ENCODE measurements at places on chromosomes 7 and 10.

DNA sequence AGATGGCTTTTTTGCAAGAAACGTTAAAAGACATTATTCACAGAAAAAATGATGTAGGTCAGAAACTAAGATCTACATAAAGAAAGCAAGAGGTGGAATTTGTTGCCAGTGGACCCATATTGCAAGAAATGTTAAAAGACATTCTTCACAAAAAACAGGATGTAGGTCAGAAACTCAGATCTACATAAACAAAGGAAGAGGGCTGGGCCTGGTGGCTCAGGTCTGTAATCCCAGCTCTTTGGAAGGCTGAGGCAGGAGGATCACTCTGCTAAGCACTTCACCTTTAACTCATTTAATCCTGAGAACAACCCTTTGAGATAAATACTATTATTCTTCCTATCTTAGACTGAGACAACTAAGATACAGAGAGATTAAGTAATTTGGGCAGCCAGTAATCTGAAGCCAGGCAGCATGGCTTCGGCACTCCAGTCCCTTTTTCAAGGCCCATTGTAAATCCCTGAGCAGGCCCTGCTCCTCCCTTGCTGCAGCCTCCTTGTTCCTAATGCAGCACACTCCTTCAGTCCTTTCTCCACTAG, 11.6 kb downstream of the ZFAND4 start:
- DNase-seq = no peak

DNA sequence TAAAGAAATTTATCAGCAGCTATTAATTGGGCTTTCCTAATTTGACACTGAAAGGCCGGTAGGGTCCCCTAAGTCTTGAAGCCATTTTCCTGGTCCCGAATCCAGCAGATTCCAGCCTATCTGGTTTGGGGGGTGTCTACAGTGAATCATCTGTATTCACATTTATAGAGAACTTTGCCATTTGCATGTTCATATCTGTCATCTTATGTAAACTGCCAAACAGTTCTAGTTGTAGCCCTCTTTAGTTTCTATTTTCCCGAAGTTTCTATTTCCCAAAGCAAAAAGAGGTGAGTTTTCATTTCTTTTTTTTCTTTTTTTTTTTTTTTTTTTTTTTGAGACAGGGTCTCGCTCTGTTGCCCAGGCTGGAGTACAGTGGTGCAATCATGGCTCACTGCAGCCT, 47.6 kb downstream of the PAPSS2 start:
- no peak for DNase-seq

GRCh38 chr10:88733215-88733614, 26.6 kb upstream of the LIPN start:
- no peak for DNase-seq

- no peak for DNase-seq
These were observed 5.9 kb upstream of the MYPN start for GRCh38 chr10:68103261-68103878.

DNA sequence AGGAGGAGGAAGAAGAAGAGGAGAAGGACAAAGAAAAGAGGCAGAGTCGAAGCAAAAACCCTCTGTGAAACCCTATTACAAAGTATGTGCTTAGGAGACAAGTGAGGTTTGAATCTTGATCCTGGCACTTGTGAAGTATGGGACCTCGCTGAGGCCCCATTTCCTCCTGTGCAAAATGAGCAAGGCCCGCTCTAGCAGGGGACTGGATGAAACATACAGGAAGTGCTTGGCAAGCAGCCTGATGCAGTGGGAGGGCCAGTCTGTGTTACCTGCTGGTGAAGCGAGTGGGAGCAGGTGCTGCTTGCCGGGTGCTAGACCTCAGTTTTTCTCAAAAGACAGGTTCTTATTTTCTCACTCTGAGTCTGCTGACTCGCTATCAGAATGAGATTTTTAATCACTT, 150.4 kb downstream of the JCAD start:
- no peak for DNase-seq

GRCh38 chr10:95172851-95173250, 21.2 kb upstream of the ACSM6 start:
- no peak for DNase-seq

- no peak for DNase-seq
These were observed 18.0 kb upstream of the STN1 start for GRCh38 chr10:103936022-103936421.

DNA sequence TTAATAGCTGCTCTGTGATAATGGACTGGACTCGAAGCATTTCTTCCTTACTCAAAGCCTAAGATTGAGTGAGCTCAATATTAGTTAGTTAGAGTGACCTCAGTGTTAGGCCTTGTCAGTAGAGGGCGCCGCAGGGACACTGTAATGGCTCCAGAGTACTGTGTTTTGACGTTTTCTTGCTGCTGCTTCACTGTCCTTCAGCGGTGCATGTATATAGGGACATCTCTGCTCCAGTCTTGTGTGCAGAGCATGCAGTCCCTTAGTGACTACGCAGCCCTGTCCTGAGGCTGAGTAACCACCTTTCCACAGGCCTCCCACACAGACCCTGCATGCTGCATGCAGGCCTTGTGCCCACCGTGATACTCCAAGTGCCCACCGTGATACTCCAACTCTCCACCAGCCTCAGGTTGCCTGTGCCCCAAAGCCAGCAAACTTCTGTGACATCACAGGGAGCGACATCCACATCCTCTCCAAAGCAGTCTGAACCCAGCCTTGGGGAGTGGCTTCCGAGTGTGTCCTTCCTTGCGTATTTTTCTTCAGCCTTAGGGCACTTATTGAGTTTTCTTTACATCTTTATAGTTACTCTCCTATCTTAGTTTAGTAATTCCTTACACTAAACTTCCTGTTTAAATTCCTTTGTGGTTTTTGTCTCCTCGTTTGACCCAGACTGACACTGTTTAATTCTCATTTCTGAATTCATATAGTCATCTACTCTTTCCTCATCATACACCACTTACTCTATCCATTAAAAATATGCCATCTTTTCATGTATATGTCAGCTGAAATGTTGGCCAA, 118.2 kb downstream of the JAZF1 start:
- no peak for DNase-seq

DNA sequence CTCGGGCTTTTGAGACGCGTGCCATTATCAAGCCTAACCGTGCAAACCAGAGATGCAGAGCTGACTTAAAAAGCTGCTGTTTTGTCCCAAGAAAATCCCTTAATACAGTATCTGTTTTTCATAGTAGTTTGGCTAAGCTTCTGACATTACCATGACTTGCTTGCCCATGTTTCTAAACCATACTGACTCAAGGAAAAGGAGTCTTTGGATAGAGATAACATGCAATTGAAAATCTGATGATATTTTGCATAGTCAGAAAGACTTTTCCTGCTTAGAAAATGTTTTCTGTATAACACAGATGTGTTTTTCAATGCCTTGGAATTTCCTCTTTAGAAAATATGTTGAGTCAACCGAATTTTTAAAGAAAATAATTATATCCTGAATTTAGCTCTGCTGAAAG, 21.5 kb upstream of the AKR1E2 start:
- no peak for DNase-seq

DNA sequence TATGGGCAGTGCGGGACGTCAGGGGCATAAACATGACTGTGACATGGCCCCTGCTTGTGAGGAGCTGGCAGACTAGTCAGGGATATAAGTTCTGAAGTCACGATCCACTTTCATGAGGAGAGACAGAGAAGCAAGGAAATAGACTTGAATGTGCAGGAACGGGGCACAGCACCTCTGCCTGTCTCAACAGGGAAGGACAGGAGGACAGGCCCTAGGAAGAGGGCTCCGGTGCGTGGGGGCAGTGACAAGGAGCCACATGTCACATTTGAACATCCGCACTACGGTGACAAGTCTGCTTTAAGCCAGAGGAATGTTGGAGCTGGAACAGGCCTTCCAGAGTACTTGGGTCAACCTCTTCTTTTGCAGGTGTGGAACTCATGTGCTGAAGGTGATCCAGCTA, 19.8 kb upstream of the SAR1A start:
- no peak for DNase-seq

- DNase-seq = no peak
These were observed 243.5 kb downstream of the ADK start for GRCh38 chr10:74394416-74394969.
